NCI-H187 (cell line): ENCODE measurements at places on chromosomes 1 and 21.

GRCh38 chr1:180842052-180842451, 70.6 kb upstream of the KIAA1614 start:
- DNase-seq: no peak

DNA sequence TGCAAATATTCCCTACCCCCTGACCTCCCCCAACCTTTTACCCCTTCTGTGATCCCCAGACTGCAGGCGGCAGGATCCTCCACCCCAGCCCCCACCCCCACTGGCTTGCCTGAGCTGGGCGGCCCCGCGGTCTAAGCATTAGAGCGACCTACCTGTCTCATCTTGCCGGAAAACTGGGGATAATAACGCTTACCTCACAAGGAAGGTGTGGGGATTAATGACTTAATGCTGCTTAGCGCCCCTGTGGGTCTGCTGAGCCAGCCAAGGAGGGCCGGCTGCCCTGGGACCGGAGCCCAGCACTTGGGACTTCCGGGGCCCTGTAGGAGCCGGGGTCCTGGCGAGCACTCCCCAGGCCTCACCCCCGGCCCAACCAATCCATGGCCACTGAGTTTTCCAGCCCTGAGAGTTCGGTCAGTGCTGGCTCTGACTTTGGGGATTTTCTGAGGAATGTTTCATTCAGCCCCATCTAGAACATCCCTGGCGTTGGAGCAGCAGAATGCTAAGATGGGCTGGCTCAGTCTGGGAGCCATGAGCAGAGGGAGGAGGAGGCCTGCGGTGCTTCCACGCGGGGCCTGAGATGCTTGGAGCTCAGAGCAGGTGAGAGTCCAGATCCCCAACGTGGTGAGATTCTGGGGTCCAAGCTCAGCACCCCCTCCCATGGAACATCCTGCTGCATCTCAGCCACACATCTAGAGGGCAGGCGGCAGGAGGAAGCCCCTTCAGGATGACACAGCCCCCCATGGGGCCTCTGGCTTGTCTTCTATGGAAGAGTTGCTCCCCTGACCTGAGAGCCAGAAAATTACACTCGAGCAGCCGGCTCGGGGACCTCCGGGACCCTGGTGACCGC, 97.9 kb downstream of the RIPK4 start:
- DNase-seq: no peak

DNA sequence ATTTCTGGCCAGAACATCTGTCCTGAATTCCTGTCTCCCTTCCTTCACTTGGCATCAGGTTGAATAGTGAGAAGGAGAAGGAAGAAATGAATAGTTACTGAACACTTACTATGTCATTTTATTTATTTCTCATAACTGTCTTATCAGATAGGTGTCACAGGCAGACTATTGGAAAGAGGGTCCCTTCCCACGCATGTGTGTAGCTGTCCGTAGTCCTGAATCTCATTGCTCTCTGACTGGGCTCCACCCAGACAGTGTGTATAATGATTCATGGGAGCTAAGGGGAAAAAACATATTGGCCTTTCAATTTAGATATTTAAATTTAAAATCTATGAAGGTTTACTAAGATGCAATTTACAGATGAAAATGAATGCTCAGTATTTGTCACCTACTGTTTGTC, 86.1 kb downstream of the OMA1 start:
- no peak for DNase-seq

DNA sequence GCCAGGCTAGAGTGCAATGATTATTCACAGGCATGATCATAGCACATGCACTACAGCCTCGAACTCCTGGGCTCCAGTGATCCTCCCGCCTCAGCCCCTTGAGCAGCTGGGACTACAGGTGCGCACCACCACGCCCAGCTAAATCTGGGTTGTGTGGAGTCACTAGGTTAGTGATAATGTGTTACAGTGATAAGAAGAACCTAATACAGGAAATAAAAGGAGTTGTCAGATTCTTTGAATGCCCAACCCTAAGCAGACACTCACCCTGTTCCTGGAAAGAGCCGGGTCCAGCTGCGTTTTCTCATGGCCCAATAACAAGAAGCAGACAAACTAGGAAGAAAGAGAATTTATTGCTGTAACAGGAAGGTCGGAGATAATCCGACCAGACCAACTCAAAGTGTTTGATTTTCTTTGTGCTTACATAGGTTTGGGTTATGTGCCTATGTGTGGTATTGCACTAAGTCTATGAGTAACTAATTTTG, 8.8 kb downstream of the IFNGR2 start:
- no peak for DNase-seq

DNA sequence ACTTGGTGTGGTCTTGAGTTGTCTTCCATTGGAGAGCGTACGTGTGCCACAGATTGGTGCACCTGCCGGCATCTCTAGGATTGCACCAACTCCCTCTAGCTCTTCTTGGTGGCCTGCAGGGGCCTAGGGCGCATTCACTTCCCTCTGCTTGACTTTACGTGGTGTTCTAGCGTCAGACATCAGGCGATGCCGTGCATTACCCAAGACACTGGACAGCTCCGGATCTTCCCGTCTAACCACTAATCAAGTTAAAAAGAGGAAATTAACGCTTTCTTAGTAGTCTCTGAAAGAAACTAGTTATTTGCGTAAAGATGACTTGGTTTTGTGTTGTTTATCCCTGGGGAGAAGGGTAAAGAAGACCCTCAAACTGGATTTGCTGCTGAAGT, 510 bp upstream of the IL10RB start:
- no peak for DNase-seq

DNA sequence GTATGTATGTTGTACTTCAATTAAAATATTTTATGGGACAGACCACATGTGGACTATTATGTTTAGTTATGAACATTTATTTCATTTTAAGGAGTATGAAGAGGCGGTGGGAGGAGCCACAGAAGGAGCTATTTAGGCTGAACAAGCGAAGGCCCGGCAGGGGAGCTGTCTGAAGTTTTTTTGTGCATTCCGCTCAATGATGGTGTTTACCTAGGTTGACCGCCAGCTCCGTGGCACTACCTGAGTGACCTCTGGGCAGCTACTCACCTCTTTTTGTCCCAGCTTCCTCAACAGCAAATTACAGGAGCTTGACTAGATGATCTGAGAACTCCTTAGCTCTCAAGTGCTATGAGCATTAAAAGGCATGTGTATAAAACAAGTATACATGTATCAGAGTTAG, 32.7 kb upstream of the C1orf198 start:
- no peak for DNase-seq

DNA sequence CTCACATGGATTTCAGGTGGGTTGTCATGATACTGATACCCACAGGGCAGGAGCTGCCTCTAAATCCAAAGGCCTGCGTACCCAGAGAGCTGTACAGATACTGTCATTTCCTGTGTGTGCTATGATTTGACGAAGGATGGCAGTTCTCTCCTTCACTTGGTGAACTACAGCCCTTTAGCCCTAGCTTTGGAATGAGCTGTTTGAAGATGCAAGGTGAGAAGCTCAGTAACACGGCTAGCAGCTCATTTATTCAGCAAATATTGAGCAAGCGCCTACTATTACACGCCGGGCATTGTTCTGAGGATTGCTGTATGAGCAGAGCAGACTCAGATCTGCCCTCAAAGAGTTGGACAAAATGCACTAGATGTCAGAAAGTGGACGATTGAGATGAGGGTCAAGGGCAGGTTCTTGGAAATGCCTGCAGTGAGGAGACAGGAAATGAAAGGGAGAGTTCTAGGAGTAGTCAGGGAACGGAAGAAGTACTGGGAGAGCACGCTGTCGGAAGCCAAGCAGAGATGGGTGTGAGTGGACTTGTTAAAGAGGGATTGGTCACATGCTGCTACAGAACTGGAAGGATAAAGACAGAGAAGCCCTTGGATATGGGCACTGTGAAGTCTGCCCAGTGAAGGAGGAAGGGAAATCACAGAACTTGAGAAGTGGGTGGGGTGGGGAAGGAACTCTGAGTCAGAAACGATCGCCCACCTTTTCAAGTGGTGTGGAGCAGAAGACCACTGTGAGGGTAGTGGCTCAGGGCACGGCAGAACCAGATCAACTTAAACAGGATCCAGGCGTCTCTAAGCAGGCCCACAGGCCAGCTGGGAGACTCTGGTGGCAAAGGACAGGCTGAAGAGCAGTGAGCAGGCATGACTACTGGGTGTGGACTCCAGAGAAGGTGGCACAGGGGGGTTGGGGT, 7.1 kb downstream of the PTGFRN start:
- DNase-seq: no peak

GRCh38 chr1:97334454-97334853, 586.4 kb downstream of the DPYD start:
- DNase-seq: no peak

DNA sequence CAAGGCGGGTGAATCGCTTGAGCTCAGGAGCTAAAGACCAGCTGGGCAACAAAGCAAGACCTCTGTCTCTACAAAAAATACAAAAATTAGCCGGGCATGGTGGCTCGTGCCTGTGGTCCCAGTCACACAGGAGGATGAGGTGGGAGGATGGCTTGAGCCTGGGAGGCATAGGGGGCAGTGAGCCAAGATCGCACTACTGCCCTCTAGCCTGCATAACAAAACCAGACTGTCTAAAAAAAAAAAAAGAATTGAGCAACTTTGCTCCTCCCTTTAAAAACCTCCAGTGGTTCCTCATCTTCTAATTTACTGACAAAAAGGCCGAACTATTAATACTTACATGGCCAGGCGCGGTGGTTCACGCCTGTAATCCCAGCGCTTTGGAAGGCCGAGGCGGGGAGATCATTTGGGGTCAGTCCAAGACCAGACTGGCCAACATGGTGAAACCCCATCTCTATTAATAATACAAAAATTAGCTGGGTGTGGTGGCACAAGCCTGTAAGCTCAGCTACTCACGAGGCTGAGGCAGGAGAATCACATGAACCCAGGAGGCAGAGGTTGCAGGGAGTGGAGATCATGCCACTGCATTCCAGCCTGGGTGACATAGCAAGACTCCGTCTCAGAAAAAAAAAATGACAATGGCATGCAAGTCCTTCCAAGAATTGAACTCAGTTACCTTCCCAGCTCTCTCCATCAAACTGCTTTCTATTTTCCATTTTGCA, 4.4 kb downstream of the ACBD3 start:
- no peak for DNase-seq
